CD4-positive, alpha-beta T cell treated with Interleukin-2 at 100 ng/mL for 4 hours (primary cell): ENCODE measurements at places on chromosomes 1 and 21.
A peak's percentile ranks its signal among the peaks of the same experiment; 100 is the strongest.

- no peak for DNase-seq
These were observed 41.7 kb upstream of the RAB4A start for GRCh38 chr1:229229137-229229720.

- DNase-seq: no peak
These were observed 431.3 kb downstream of the DISC1 start for GRCh38 chr1:232057896-232058274.

DNA sequence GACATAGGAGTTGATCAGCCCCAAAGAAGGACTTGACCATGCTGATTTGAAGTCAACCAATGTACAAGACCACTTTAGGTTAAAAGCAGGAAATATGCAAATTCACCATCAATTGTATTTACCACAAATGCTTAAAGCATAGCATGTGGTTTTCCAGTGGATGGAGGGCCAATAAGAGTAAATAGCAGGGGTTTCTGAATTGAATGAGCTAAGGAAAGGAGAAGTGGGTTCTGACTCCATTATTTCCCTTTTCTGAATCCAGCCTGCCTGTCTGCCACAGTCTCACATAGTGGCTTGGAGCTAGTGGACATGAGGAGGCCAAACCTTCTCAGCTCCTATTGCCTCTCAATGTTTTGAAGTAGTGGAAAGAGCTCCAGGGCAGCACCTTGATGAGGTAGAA, 7.2 kb upstream of the TNFSF18 start:
- DNase-seq: no peak

DNA sequence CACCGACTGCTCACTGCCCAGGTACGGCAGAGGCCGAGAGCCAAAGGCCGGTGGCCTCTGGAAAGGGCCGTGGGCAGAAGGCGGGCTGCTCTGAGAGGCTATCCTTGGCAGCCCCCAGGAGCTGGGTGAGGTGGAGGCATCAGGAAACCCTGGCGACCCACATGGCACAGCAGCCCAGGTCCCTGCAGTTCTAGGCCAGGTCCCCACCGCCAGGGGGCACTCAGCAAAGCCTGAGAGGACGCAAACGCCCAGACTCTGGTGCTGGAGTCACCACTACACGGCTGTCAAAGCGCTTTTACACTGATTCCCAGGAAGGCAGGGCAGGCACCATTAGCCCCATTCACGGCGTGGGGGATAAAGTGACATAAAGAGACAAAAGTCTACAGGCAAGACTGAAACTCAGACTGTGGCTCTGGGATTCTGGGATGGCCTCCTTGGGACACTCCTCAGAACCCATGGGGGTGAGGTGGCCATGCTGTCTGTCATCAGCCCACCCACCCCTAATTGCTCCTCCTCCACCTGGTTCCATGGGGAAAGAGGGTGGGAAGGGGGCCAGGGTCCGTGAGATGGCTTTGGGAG, 4.9 kb downstream of the PLEKHG5 start:
- peak; percentile 87 for DNase-seq

- DNase-seq: no peak
These were observed 2.8 kb downstream of the PEA15 start for GRCh38 chr1:160207771-160208556.

DNA sequence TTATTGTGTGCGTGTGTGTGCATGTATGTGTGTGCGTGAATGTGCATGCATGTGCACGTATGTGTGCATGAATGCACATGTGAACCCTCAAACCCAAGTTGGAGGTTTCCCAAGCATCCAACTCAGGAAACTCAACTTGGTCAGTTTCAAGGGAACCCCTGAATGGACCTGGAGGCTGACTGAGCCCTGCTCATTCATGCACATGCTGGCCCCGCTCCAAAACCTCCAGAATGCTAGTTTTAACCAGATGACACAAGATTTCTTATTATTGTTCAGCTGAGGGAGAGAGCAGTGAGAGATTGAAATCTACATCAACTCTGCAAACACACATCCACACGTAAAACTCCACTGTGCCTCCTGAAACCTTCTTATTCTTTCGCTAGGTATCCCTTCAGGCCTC, 104.4 kb downstream of the OMA1 start:
- DNase-seq: no peak

DNA sequence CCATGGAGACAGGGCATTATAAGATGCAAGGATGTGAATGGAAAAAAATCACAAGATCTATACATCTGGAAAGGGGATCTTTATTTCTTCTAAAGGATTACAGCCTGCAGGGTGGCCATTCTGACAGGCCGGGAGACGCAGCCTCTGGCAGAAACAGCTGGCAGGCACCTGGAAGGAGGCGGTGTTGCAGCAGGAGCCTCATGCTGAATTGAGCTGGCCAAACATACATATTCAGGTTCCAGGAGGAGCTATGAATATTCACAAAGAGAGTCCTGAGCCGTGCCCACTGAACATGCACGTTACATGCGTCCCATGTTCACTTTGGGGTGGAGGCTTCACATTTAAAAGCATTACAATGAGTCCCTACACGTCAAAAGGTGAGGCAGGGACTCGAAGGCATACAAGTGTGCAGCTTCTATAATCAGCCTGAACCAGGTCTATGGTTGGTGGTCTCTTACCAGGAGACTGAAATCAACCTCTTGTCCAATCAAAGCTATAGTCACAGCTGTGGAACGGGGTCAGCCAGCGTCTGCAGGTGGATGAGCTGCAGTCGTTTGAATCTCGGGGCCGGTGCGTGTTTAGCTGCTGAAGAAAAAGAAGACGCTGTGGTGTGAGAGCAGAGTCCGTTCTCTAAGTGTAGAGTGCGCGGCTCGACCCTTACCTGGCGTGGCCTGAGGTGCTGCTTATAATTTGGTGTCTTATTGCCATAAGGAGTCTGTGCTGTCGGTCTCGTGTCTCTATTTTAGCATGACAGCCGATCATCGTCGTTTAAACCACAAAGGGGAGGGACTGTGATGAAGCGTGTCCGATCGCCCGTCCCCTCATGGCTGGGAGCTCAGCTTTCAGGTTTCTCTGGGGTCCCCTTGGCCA, 183.0 kb downstream of the ETS2 start:
- no peak for DNase-seq

- DNase-seq: peak; percentile 20
These were observed 1.1 kb downstream of the TOR3A start for GRCh38 chr1:179082999-179083335.

- no peak for DNase-seq
These were observed 95.9 kb downstream of the EPHB2 start for GRCh38 chr1:22806584-22806983.

DNA sequence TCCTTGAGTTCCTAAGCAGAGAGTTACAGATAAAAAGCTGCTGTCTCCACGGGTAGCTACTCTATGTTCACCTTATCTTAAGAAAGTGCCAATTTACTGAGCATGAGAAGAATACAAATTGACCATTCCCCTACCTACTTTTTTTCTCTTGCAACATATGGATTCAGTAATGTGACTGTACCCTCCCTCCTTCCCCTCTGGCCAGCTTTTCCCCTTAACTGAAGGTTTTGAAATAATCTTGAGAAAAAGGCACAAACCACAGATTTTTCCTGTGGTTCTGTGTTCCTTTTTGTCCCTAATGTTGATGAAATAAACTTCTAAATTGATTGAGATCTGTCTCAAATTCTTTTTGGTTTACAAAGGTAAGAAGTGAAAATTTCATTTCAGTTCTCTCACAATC, 2.6 kb upstream of the CD2 start:
- DNase-seq: no peak

- no peak for DNase-seq
These were observed 30.2 kb upstream of the CD1D start for GRCh38 chr1:158150523-158150922.

DNA sequence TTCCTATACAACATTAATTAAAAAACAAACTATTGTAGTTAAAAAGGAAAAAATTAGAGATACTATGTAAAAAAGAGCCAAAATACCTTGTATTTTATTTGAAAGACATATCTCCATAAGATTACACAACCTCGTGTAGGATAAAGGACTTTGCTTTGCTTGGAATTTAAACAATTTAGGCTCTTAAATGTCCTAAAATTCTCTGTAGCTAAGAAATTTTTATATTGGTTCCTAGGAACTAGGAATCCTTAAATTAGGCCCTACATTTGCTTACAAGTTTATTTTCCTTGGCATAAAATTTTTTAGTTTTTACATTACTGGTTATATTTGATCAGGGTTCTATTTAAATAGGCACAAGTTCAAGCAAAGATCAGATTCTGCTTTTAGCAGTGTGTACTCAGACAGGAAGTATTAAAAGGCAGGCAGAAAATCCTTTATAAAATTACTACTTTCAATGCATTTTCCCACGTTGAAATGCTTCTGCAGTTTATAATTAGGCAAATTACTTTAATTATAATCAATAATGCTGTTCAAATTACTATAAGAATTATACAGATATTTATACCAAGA, 3.4 kb upstream of the ANGPTL3 start:
- no peak for DNase-seq

DNA sequence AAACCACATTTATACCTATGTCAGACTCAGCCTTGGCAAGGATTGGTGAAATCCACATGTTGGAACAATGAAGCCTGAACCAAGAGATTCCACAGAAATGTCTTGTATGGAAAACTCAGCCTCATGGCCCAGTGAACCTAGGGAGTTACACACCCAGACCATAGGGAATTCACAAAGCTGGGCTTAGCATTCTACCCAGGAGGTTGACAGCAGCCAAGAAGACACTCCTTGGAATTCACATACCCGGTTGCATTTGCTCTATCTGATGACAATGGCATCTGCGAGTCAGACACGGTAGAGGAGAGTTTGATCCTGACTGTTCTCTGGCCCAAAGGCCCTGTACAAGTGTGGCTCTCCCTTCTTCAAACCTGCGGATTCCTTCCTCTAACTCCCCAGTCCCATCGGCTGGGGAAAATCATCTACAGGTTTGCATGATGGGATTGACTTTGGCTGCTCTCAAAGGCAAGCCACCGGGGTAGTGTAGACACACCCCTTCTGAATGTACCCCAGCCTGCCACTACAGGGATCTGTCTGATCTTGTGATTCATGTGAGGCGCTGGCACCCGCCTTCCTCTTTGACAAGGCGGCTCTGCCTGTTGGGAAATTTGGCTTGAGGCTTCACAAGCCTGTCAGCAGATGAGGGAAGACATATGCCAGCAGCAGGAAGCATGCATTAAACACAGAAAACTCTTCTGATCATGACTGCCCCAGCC, 297.3 kb upstream of the KAZN start:
- DNase-seq: no peak

- DNase-seq: no peak
These were observed 1.8 kb downstream of the THEM4 start for GRCh38 chr1:151907363-151908139.

GRCh38 chr1:103101399-103101798, 6.9 kb downstream of the COL11A1 start:
- DNase-seq: no peak
